A673 (cell line): ENCODE measurements at places on chromosomes 11 and 22. TPM values are rescaled to one million over a fixed set of nuclear protein-coding genes. Genes with fewer than 3 reads are reported as not detected.

The ESRRA gene
- 56.2 and 63.8 TPM in 2 replicates for total RNA-seq

- H3K36me3 ChIP-seq, result no peaks in the 10 kb centered on the region
- H3K4me3 ChIP-seq, result peak overlapping the region; percentile 54
- peaks cover 14% of the 10 kb centered on the region for H3K27me3 ChIP-seq
- H3K4me1 ChIP-seq, result peaks cover 41% of the 10 kb centered on the region
Measured at GRCh38 chr11:46333394-46333947, 13.8 kb upstream of the DGKZ start.

- H3K27me3 ChIP-seq, result no peaks in the 10 kb centered on the region
- DNase-seq, result no peak
- no peak overlapping the region for H3K4me3 ChIP-seq
- H3K36me3 ChIP-seq, result no peaks in the 10 kb centered on the region
- no peaks in the 10 kb centered on the region for H3K4me1 ChIP-seq
Measured at GRCh38 chr11:66787934-66788758, 55.1 kb upstream of the RCE1 start.

GRCh38 chr11:47992959-47993820 lies 12.8 kb downstream of the PTPRJ start:
- no peak overlapping the region for H3K4me3 ChIP-seq
- no peaks in the 10 kb centered on the region for H3K4me1 ChIP-seq
- H3K27me3 ChIP-seq, result no peaks in the 10 kb centered on the region
- no peak overlapping the region for H3K27ac ChIP-seq
- H3K36me3 ChIP-seq, result no peaks in the 10 kb centered on the region
- no peak for DNase-seq

- peaks cover 7% of the 10 kb centered on the region for H3K27me3 ChIP-seq
- H3K4me3 ChIP-seq, result no peak overlapping the region
- no peaks in the 10 kb centered on the region for H3K4me1 ChIP-seq
- no peaks in the 10 kb centered on the region for H3K36me3 ChIP-seq
- H3K27ac ChIP-seq, result no peak overlapping the region
Measured at GRCh38 chr11:93869830-93870229, 19.4 kb upstream of the VSTM5 start.

DNA sequence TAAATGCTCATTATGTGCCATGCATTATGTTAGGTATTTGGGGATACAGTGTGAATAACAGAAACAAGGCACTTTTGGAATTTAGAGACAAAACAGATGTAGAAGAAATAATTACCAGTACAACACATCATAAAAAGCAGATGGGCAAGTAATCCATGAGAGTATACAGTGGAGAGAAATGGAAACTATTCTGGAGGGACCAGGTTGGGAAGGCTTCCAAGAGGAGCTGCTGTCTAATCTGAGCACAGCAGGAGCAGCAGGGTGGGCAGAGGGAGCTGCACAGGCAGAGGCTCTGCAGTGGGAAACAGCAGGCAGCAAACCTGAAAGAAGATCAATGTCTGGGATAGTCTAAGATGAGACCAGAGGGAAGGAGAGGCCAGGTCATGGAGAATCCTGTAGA lies 268.7 kb upstream of the CCDC90B start:
- H3K4me1 ChIP-seq, result peaks cover 95% of the 10 kb centered on the region
- no peaks in the 10 kb centered on the region for H3K27me3 ChIP-seq
- peak; percentile 85 for DNase-seq
- H3K27ac ChIP-seq, result peak overlapping the region; percentile 25

DNA sequence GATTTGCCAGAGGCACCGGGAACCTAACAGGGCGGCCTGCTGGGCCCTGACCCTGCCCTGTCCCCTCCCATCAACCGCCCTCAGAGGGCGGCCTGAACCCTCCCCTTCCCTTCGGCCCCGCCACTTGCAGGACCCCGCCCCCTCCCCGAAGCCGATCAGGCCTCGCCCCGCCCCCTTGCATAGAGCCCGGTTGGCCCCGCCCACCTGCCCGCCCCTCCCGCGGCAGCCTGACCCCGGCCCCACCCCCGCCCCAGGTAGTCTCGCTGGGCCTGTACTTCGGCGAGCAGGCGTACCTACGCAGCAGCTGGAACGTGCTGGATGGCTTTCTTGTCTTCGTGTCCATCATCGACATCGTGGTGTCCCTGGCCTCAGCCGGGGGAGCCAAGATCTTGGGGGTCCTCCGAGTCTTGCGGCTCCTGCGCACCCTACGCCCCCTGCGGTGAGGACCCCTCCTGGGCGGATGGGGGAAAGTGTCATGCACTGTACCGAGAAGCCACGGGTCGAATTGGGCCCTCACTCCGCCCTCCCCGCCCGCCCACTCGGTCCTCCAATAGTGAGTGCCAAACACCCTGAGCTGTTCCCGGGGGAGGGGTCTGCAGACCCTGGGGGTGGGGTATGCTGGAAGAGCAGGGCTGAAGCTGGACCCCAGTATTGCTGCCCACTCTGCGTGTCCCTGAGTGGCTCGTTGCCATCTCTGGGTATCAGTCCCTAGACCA lies 94.1 kb downstream of the CACNA1I start:
- no peaks in the 10 kb centered on the region for H3K4me1 ChIP-seq
- DNase-seq, result no peak
- H3K4me3 ChIP-seq, result no peak overlapping the region

DNA sequence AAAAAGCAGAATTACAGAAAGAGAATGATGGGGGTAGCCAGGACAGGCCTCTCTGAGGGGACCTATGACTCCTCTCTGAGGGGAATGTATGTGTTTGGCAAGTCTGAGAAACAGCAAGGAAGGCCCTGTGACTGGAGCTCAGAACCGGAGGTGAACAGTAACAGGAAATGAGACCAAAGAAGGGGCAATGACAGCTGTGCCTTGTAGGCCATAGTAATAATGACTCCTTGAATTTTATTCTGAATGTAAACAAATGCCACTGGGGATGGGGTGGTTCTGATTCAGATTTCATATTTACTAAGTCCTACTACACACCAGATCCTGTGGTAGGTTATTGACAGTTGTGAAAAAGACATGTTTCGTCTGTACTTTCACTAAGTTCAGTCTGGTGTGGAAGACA lies 52.8 kb upstream of the APOA1 start:
- H3K27ac ChIP-seq, result no peak overlapping the region
- no peak overlapping the region for H3K4me3 ChIP-seq
- no peaks in the 10 kb centered on the region for H3K4me1 ChIP-seq

- no peaks in the 10 kb centered on the region for H3K36me3 ChIP-seq
- no peak overlapping the region for H3K4me3 ChIP-seq
- DNase-seq, result peak; percentile 84
- H3K27me3 ChIP-seq, result no peaks in the 10 kb centered on the region
Measured at GRCh38 chr11:56624661-56625110, 10.0 kb upstream of the OR5M1 start.

DNA sequence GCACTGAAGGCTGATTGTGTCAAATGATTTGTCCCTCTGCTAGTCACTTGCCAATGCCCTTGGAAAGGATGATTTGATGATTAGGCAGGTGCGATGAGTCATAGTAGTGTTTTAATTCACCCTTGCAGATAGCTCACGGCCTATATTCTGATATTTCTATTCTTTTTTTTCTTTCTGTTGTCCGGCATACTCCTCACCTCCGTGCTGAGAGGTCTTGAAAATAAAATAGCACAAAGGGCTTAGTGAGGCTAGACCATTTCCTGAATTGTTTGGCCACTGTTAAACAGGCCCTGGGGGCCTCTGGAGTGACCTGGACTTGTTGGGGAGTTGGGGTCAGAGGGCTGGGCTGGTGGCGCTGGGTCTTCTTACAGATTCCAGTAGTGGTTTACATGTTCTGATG lies 99.8 kb downstream of the ZBTB16 start:
- H3K4me1 ChIP-seq, result peaks cover 62% of the 10 kb centered on the region
- H3K4me3 ChIP-seq, result no peak overlapping the region
- peak overlapping the region; percentile 46 for H3K27ac ChIP-seq
- DNase-seq, result no peak
- H3K27me3 ChIP-seq, result no peaks in the 10 kb centered on the region
- H3K36me3 ChIP-seq, result no peaks in the 10 kb centered on the region

- no peak for DNase-seq
- H3K27ac ChIP-seq, result no peak overlapping the region
- no peaks in the 10 kb centered on the region for H3K36me3 ChIP-seq
- no peaks in the 10 kb centered on the region for H3K27me3 ChIP-seq
Measured at GRCh38 chr11:119668676-119669075, 60.3 kb downstream of the NECTIN1 start.

- H3K4me3 ChIP-seq, result no peak overlapping the region
- no peaks in the 10 kb centered on the region for H3K36me3 ChIP-seq
- DNase-seq, result no peak
- H3K27ac ChIP-seq, result no peak overlapping the region
- no peaks in the 10 kb centered on the region for H3K27me3 ChIP-seq
Measured at GRCh38 chr22:41713004-41713403, 13.7 kb downstream of the MEI1 start.

- no peaks in the 10 kb centered on the region for H3K27me3 ChIP-seq
- H3K27ac ChIP-seq, result no peak overlapping the region
- peak; percentile 74 for DNase-seq
- H3K4me3 ChIP-seq, result no peak overlapping the region
Measured at GRCh38 chr11:75031771-75032549, 43.2 kb downstream of the NEU3 start.

GRCh38 chr22:44686873-44687600 lies 15.0 kb upstream of the PRR5 start:
- H3K27ac ChIP-seq, result no peak overlapping the region
- no peaks in the 10 kb centered on the region for H3K36me3 ChIP-seq
- H3K4me1 ChIP-seq, result peaks cover 9% of the 10 kb centered on the region

DNA sequence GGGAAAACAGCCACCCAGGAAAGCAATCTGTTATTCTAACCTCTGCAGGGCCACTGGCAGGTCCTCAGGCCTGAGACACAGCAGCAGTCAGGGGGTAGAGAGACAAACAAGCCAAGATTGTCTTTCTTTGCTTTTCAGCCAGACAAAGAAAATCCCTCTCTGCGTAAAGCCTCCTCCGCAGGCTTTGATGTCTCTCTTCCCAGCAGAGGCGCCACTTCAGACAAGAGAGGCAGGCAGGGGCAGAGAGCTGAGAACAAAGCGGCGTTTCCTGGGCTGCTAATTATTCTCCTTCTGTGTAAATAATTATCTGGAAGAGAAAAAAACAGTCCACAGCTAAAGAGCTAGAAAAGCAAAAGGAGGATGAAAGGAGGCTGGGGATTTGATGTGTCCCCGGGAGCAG lies 102.7 kb upstream of the SEZ6L start:
- H3K36me3 ChIP-seq, result no peaks in the 10 kb centered on the region
- H3K4me1 ChIP-seq, result peaks cover 4% of the 10 kb centered on the region
- H3K27me3 ChIP-seq, result no peaks in the 10 kb centered on the region
- H3K4me3 ChIP-seq, result no peak overlapping the region
- H3K27ac ChIP-seq, result no peak overlapping the region

GRCh38 chr22:36277482-36278291 lies 24.8 kb downstream of the APOL1 start:
- no peak overlapping the region for H3K4me3 ChIP-seq
- H3K27ac ChIP-seq, result no peak overlapping the region
- DNase-seq, result peak; percentile 65
- H3K27me3 ChIP-seq, result no peaks in the 10 kb centered on the region
- H3K4me1 ChIP-seq, result no peaks in the 10 kb centered on the region
- H3K36me3 ChIP-seq, result peaks cover 2% of the 10 kb centered on the region

- no peak for DNase-seq
- H3K27me3 ChIP-seq, result no peaks in the 10 kb centered on the region
- H3K36me3 ChIP-seq, result no peaks in the 10 kb centered on the region
Measured at GRCh38 chr11:17188675-17189074, 19.1 kb downstream of the PIK3C2A start.

- no peak for DNase-seq
- no peak overlapping the region for H3K27ac ChIP-seq
- H3K27me3 ChIP-seq, result no peaks in the 10 kb centered on the region
- H3K4me1 ChIP-seq, result no peaks in the 10 kb centered on the region
Measured at GRCh38 chr22:44891293-44891747, 118.5 kb downstream of the PHF21B start.

GRCh38 chr11:119567688-119568582 lies 145.0 kb upstream of the THY1 start:
- DNase-seq, result peak; percentile 75
- H3K4me3 ChIP-seq, result no peak overlapping the region
- H3K27ac ChIP-seq, result peak overlapping the region; percentile 54

The CDC45 gene
- total RNA-seq, result 79.1 and 79.2 TPM in 2 replicates

GRCh38 chr22:29098296-29098695 lies 25.5 kb downstream of the KREMEN1 start:
- H3K27ac ChIP-seq, result no peak overlapping the region
- no peaks in the 10 kb centered on the region for H3K36me3 ChIP-seq
- H3K4me3 ChIP-seq, result no peak overlapping the region
- H3K27me3 ChIP-seq, result no peaks in the 10 kb centered on the region

DNA sequence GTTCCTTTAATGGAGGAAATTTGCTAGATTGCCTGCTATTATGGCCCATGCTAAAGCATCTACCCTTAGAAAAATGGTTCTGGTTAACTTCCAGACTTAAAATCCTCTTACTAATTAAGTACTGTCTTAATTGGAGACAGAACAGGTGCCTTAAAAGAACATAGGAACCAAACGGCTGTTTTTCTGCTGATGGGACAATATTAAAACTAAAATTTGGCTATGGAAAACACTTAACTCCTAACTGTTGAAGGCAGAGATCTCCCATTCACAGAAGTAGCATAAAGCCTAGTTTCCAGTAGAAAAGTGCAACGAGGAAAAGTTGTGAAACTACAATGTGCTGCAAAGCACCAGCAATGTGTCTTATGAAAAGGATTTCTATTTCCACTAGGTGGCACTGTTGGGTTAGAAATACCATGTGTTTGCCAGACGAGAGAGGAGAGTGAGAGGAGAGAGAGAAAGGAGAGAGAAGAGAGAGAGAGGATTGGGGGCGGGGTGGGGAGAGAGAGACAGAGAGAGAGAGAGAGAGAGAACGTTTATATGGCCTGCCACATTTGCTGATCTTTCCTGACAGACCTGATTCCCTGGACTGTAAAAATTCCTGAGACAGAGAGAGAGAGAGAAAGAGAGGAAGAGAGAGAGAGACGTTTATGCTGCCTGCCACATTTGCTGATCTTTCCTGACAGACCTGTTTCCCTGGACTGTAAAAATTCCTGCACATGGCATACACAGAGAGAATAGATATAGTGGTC lies 51.5 kb downstream of the FAM181B start:
- DNase-seq, result peak; percentile 90
- no peaks in the 10 kb centered on the region for H3K27me3 ChIP-seq
- H3K4me3 ChIP-seq, result no peak overlapping the region
- H3K27ac ChIP-seq, result no peak overlapping the region
- H3K36me3 ChIP-seq, result no peaks in the 10 kb centered on the region

GRCh38 chr22:20582520-20583361 lies 75.3 kb downstream of the MED15 start:
- H3K27ac ChIP-seq, result no peak overlapping the region
- no peak for DNase-seq
- H3K27me3 ChIP-seq, result no peaks in the 10 kb centered on the region
- no peak overlapping the region for H3K4me3 ChIP-seq

DNA sequence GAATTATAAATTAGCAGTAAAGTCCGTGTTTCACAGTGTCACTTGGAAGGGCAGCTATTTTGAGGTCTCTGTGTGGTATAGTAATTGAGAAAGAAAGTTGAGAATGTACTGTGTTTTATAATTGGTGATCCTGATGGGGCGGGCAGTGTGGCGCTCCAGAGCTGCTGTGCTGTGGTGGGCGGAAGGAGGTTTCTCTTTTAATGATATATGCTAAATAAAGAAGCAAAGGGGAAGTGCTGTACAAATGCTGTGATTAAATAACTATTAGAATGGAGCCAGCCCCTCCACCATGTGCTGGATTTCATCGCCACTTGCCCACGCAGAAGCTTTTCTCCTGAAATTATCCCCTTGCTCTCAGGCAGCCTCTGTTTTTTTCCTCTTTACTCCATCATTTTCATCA lies 24.6 kb downstream of the ATXN10 start:
- H3K27ac ChIP-seq, result peak overlapping the region; percentile 24
- H3K27me3 ChIP-seq, result no peaks in the 10 kb centered on the region
- no peaks in the 10 kb centered on the region for H3K4me1 ChIP-seq
- H3K4me3 ChIP-seq, result no peak overlapping the region
